ENCODE measurements at places on chromosomes 3 and 15.

DNA sequence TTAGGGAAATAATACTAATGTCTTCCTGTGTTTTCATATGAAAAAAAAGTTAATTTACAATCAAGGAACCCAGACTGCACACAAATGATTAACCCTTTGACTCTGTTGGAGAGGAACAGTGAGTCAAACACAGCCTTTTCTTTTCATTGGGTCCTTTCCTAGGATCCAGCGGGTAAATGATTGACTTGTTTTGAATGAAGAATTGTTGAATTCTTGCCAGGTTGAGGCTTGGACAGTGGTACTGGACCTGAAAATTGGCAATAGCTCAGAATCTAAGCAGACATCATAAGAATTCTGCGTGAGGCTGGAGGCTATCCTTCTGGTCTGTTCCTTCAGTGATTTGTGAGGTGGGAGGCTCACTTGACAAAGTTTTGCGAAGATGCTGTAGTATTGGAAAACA, 143.0 kb downstream of the RYR3 start:
- no peak for DNase-seq

GRCh38 chr3:102480139-102480538, 45.3 kb downstream of the ZPLD1 start:
- DNase-seq = no peak

GRCh38 chr3:22996920-22997571, 206.1 kb upstream of the UBE2E2 start:
- DNase-seq = no peak

DNA sequence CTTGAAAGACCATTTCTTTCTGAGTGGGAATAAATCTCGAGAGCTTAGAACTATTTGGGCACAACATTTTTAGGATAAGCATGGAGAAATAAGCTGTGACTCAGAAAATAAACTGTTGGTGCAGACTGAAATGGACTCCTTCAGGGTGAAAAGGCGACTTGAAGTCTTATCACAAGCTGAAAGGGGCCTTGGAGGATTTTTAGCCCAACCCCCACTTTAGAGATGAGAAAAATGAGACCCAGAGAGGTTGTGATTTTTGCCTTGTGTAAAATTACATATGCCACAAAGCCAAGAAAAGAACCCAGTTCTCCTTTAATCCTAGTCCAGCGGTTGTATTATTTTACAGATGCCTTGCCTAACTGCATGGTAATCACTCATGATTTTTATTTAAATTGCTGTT, 1.5 kb downstream of the ATP1B3 start:
- no peak for DNase-seq

DNA sequence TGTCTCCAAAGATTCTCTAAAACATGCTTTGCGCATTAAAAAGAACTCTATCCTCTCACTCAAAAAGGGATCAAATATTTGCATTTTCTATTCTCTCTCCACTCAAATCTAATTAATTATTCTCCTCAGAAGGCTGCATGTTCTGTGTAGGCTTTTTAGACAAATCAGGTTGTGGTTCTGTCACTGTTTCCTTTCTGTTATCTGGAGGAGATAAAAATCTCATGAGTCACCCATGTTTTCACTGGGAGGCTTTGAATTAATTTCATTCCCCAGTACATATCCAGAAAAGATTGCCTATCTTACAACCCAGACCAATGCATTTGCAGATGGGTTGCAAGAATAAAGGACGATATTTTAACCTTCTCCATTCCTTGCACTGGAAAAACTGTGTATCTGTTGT, 446.5 kb downstream of the GRM7 start:
- no peak for DNase-seq

GRCh38 chr3:73786998-73787397, 162.3 kb upstream of the PDZRN3 start:
- no peak for DNase-seq

- no peak for DNase-seq
These were observed 64.3 kb upstream of the LRRN1 start for GRCh38 chr3:3734881-3735280.

DNA sequence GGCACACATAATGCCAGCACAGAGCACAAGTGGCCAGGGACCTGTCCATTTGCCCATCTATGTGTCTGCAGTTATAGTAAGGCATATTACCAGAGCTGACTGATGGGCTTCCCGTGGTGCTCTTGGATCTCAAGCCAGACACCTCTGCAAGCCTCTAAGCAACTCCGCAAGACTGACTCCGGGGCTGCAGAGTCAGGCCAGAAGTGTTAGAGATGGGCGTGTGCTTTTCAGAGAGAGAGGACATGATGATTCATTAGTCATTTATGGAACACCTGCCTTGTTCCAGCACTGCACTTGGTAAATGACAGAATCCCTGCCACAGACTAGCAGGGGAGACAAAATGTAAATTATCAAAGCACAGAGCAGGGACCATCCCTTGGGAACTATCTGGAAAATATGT, 559.0 kb downstream of the PDCD6IP start:
- DNase-seq = no peak

GRCh38 chr3:57545636-57546268, 1.6 kb upstream of the DNAH12 start:
- DNase-seq = no peak

DNA sequence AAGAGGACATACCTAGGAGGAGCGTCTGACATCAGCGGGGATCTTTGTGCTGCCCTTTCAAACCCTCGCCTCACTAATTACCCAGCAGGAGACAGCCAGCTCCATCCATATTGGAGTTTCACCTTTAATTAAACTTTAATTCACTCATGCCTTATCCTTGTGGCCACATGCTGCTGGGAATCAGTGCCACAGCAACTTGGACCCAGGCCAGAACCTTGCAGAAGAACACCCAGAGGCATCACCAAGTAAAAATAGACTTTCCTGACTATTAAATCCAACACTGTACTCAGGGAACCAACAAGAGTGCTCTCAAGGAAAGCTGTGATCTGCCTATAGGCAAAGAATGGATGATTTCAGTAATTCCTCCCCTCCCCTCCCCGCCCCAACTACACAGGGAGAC, 23.9 kb downstream of the EIF1B start:
- DNase-seq = no peak

DNA sequence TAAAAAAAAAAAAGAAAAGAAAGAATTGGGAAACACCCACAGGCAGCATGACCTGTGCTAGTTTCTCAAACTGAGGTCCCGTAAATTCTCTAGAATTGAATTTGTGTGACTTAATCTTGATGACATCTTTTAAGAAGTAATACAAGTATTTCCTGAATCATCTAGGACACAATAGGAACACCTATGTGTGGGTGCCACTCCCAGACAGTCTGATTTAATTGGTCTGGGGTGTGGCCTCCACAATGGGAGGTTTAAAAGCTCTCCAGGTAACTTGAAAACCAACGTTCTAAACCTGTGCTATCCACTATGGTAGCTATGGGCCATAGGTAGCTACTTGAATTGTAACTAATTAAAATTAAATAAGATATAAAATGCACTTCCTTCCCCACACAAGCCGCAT, 28.1 kb downstream of the CFAP92 start:
- no peak for DNase-seq

DNA sequence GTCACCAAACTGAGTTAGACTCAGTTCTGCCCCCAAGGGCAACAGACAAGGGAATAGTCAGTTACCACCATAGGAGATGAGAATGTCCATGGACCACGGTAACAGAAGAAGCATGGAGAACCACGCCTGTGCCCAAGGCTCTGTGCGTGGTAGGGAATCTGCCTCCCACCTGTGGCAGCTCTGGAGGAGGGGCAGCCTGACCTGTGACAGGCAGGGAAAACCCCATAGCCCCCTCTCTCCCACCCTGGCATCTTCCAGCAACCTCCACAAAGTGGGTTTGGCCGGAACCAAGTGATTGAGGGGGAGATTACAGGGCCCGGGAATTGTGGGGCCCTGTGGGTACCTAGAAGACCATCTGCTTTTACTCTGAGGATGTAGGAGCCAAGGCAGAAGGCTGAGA, 14.3 kb upstream of the LTF start:
- no peak for DNase-seq

DNA sequence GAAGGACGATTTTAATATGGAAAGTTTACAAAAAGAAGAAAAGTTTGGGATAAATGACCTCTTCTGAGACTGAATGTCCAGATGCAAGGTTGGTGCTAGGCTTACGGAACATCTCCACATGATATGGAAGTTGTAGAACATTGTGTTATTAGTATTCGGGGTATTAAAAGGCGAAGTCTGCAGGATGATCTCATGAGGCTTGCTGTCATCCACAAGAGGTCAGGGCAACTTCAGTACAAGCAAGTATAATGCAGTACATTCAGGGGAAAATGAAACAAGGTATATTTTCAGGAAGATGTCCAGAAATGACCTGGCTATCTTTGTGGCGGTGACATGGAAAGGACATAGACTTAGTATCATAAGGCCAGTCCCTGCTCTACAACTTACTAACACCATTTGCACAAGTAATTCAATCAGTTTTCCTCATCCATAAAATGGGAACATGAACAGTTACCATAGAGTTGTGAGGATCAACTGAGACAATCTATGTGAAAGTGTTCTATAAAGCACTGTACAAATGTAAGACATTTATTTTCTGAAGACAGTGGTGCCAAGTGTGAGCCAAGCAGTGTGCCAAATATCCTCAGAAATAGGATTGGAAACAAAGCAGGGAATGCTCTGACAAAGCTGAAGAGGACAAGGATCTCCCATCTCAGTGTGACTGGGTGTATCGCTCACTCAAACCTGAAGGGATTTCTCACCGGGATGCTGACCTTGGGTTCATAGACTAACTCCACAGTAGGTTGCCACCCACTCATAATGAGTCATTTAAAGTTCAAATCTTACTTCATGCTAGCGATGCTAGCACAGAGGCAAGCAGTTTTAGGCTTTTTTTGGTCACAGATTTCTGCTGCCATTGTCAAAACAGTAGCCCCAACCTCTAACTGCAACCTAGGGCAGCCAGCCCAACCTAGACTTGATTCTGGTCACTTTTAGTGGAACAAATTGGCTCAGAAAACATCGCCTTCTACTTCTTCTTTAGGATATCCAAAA, 118.3 kb downstream of the TIGIT start:
- DNase-seq = peak; percentile 56

GRCh38 chr3:7658294-7658693, 797.4 kb downstream of the GRM7 start:
- no peak for DNase-seq

- no peak for DNase-seq
These were observed 30.7 kb downstream of the ATP13A5 start for GRCh38 chr3:193347521-193348501.

DNA sequence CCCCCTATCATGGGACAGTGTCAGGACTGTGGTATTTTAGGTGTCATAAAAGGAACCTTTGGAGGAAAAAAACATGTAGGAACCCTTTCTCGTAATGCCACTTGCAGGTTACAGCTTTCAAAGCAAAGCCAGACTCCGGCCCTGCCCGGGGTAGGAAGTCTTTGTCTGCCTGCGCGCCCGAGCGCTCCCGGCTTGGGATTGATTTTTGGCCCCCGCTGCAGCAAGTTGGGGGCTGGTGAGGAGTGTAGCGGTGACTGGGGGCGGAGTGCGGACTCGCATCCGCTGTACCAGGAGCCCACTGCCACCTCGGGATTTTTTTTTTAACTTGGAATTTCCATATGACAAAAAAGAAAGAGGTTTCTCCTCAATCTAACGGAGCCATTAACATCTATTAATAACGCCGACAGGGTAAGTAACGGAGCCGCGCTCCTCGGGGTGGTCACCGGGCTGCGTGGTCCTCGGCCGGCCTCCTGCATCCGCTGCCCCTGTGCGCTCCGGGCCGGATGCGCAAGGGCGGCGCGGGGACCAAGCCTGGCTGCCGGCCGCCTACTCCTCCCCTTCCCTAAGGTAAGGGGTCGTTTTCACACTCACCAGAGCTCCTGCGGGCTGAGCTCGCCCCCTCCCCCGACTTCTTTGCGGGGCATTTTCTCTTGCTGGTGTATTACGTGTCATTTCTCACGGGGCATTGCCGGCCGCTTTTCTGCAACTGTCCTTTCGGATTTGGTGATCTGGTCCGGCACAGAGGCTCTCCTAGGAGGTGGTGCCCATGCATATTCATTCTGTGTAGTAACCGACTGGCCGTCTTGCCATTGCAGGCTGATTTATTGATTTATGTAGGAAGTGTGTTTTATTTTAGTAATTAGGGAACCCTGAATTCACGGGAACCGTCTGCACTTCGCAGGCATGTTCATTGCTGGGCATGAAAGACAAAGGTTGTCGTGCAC, 219.8 kb upstream of the TOPAZ1 start:
- no peak for DNase-seq

DNA sequence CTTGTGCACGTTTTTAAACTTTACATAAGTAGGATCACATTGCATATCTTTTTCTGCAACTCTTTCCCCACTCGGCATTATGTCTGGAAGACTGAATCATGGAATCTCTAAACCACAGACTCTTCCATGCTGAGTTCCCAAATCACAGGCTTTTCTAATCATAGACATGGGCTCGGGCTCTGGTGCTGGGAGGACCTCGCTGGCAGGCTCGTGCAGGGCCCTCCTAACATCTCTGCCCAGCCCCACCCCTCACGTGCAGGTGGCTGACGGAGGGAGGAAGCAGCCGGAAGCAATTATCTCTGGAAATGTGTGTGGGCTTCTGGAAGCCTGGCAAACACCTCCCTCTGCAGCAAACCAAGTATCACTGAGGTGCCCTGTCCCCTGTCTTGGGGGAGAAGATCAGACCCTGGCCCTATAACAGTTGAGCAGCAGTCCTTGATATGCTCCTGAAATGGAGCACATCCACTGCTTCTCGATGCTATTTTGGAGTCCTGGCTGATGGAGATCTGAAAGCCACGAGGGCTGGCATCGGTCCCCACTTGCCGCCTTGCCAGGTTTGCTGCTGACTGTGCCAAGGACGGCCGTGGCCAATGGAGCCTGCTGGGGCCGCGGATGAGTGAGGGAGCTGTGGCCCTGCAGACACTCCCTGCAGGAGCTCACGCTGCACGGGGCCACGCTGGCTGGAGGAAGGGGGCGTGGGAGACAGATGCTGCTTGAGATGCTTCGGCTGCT, 4.4 kb upstream of the IQSEC1 start:
- DNase-seq = no peak

- no peak for DNase-seq
These were observed 180.2 kb upstream of the KCNH8 start for GRCh38 chr3:18968120-18968519.

DNA sequence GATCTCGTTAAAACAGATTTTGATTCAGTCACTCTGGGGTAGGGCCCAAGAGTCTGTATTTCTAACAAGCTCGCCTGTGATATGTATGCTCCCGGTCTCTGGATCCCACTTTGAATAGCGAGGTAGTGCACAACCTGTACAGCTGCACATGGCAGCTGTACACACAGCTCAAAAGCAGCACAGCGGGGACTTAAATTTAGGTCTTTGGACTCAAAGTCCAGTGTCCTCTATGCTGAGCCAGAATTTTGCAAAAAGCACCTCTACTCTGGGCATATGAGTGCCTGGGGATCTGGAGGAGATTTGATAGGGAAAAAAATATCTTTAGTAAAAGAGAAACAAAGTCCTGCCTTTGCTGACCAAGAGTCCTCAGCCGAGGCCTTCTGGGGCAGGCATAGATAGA, 83.1 kb downstream of the HMG20A start:
- no peak for DNase-seq

- no peak for DNase-seq
These were observed 557.2 kb upstream of the SUCLG2 start for GRCh38 chr3:68211637-68212036.

DNA sequence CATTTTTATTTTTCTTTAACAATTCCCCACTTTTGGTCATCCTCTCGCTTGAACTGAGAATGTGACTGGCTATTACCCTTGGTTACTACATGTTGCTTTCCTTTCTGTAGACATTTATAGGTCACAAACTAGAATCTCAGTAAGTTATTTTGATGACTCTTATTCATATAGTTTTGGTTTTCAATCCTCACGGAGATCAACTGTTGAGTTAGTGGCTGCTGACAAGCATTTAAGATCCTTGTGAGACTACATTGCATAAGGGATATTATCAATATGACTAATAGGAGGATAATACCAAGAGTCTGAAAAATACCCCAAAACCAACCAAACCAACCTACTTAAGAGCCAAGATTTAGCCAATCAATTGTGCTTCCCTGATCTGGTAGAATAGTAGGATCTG, 16.3 kb downstream of the CCR3 start:
- DNase-seq = no peak
